ENCODE measurements at places on chromosomes 6 and 20. TPM values are rescaled to one million over a fixed set of nuclear protein-coding genes. Genes with fewer than 3 reads are reported as not detected.

The PTCRA gene
- not detected for total RNA-seq

The ZNF335 gene
- 10.0 TPM for total RNA-seq

The MLIP gene
- total RNA-seq, result 436 TPM

The NMBR gene
- not detected for total RNA-seq

The CUTA gene
- 120 TPM for total RNA-seq

The SOBP gene
- 15.3 TPM for total RNA-seq

The PXDC1 gene
- total RNA-seq, result 25.0 TPM

The LTB gene
- total RNA-seq, result 0.40 TPM

The CFAP61 gene
- total RNA-seq, result 23.8 TPM

The PROKR2 gene
- total RNA-seq, result not detected

The HIVEP1 gene
- 13.4 TPM for total RNA-seq

The MCM8 gene
- total RNA-seq, result 6.7 TPM
